Activated CD4-positive, alpha-beta T cell treated with anti-CD3 and anti-CD28 coated beads, Interleukin-10, Interleukin-2, amounts not matched to agents 100 ng/mL and 50 ng/mL, durations not matched to agents 16 hours and 8 hours (primary cell): ENCODE measurements at places on chromosomes 2 and 18.

GRCh38 chr2:174606336-174606735, 8.7 kb upstream of the WIPF1 start:
- peak; percentile 87 for DNase-seq

GRCh38 chr2:26033270-26033817, 540 bp upstream of the RAB10 start:
- DNase-seq = peak; percentile 41

DNA sequence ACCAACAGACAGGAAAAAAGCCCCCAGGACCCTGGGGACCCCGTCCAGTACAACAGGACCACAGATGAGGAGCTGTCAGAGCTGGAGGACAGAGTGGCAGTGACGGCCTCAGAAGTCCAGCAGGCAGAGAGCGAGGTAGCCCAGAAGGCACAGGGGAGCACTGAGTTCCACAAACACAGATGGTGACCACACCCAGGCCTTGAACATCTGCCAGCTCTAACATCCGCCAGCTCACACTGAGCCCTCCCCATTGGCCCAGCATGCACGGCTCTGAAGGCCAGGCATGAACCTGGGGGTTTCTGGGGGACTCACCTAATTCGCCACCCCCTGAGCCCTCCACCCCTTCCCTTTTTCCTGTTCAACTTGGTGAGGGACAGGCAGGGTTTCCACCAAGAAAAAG, 25.6 kb upstream of the PRLH start:
- DNase-seq = no peak

GRCh38 chr2:105406221-105406620, 7.4 kb upstream of the FHL2 start:
- no peak for DNase-seq

DNA sequence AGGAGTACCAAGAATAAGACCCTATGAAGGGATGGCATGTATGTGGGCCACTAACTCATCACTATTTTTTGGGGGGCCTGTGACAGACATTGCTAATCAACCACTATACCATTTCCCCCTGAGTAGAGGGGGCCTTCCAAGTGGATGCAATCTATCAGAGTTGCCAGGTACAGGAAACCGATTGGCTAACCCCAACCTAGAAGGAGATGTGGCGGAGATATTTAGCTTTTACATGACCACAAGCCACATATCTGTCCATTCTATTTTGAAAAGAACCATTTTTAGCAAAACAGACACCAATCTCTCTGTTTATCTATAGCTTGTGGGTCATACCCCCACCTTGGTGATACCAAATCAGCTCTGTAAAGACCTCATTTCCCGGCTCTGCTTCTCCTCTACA, 51.0 kb downstream of the PAX8 start:
- peak; percentile 18 for DNase-seq

- DNase-seq = no peak
Observed at GRCh38 chr2:132979339-132980093, 309.5 kb upstream of the LYPD1 start.

DNA sequence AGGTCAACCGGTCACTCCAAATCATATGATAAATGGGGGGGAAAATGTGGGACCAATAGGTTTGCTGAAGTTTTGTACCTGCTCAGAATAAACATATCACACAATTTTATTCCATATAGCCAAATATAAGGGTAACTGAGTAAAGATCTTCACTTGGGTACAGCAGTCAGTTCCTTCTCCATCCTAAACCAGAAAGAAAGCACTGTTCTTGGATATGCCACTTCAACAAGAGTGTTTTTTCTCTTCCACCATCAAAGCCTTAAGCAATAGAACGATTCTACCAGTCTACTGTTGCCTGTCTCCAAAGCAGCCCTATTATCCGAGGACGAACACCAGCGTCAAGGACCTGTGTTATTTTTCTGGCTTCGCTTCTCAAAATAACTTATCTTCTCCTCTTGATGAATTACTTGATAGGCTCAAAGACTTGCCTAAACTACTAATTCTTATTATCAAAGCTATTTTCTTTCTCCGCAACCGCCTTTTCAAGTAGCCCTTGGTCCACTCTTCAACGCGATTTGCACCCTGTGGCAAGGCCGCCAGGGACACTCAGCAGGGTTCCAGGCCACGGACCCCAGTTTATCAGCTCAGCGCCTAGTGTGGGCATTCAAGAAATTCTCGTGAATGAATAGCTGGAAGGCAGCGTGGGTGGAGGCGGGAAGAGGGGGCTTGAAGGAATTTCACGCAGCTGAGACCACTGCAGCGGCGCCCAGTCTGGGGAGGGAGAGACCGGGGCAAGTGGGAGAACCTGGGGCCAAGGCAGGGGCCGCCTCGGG, 646 bp downstream of the ALS2 start:
- DNase-seq = no peak
